Activated T-cell treated with anti-CD3 and anti-CD28 coated beads, Interleukin-2, amount 50 U/mL, for 1 hour (primary cell): ENCODE measurements at places on chromosomes 5 and 9.

DNA sequence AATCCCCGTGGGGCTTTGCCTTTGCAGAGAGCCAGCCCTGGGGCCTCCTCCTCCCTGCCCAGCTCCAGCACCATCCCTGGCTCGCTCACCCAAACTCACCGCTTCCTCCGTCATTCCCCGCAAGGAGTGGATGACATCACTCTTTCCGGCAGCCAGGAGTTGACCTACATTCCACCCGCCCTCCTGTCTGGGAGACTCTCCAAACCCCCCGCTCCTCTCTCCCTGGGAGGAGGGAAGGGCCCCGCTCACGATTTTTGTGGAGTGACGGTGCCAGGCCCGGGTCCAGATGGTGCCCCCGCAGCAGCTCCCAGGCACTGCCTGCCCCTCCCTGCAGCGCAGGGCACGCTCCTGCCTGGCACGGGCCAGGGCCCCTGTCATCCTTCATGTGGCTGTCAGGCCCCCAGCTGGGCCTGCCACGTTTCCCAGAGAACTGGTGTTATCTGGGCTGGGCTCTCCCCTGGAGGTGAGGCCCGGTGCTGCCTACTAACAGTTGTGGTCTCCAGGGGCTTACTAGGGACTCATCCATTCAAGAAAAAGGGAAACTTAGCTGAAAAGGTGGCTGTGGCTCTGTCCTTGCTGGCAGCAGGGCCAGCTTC, 52.3 kb downstream of the NTNG2 start:
- DNase-seq, result no peak

DNA sequence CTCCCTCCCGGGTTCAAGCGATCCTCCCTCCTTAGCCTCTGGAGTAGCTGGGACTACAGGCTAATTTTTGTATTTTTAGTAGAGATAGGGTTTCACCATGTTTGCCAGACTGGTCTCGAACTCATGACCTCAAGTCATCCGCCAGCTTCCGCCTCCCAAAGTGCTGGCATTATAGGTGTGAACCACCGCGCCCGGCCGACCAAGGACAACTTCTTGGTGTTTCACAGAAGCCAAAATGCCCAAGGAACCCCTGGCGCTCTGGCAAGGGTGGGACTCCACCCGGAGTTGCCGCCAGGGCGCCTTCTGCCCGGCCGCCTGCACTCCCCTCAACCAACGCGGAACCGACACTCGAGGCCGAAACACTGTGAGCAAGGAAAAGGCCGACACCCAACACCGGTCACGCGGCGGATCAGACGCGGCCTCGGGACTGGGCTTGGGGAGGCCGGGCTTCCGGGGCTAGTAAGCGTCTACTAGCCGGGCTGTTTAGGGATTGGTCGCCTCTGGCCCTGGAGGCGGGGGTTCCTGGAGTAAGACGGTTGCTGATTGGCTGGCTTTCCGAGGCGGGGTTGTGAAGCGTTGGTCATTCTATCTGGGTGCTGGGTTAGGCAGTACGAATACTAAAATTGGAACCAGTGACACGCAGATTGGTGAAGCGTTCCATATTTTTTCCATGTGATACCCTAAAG, 7.7 kb upstream of the CFAP157 start:
- peak; percentile 78 for DNase-seq

- no peak for DNase-seq
These were observed 32.2 kb upstream of the ENHO start for GRCh38 chr9:34555002-34555348.

DNA sequence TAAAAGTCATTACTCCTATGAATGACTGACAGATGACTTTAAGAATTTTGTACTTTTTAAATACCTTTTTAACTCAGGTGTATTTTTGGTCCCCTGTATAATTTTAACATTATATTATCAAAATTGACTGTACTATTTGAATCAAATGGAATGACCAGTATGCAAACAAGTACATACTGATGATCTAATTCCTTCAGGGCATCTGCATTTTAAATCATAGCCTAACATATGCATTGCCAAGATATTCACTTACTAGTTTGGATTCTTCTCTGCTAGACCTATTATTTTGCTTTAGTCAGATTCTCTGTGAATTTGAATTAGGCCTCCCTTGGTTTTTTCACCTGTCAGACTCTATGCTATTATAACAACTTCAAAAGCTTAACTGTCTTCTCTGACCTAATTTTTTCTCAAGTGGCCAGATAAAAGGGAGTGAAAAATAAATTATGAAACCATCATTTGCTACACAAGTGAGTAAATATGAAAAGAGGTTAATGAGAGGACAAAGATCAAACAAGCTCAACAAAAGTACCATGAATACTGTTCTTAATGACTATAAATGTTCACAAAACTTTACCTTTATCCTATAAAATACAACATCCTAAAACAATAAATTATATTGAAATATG, 1505.2 kb upstream of the CDH9 start:
- DNase-seq, result no peak

GRCh38 chr9:127008076-127008475, 93.5 kb downstream of the RALGPS1 start:
- no peak for DNase-seq

DNA sequence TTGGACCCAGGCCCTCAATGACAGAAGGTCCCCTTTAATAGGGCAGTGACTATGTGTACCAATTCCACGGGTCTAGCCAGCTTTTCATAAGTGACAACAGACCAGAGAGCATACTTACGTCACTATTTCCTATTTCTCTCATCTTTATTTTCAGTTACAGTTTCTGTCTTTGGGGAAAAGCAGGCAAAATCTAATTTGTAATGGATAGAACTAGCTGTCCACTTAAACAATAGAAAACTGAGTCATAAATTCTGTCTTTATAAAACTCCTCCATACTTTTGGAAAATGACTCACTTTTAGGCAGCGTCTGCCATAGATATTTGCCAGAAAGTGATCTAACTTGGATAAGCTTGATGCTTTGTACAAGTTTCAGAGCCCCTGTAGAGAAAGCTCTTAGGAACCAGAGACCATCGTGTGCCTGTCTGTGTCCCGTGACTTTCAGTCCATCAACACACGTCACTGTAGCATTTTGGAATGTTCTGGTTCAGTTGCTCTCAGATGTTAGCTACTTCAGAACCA, 101.9 kb downstream of the F2RL2 start:
- no peak for DNase-seq

- DNase-seq, result no peak
These were observed 144.4 kb downstream of the BNC2 start for GRCh38 chr9:16726029-16726428.

- DNase-seq, result no peak
These were observed 8.4 kb upstream of the IL6ST start for GRCh38 chr5:56003179-56003578.

- no peak for DNase-seq
These were observed 782 bp upstream of the SKP1 start for GRCh38 chr5:134177369-134178095.

DNA sequence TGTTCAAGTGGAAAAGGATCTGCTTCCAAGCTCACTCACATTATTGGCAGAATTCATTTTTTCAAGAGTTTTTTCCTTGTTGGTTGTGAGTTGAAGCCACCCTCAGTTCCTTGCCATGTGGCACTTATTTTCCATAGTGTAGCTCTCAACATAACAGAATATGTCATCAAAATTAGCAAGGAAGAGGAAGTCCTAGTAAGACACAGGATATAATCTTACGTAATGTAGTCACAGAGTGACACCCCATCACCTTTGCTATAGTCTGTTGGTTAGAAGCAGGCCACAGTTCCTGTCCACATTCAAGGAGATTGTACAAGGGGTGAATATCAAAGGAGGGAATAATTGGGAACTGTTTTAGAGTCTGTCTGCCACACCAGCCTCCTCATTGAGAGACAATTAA, 15.7 kb downstream of the IRGM start:
- DNase-seq, result no peak

DNA sequence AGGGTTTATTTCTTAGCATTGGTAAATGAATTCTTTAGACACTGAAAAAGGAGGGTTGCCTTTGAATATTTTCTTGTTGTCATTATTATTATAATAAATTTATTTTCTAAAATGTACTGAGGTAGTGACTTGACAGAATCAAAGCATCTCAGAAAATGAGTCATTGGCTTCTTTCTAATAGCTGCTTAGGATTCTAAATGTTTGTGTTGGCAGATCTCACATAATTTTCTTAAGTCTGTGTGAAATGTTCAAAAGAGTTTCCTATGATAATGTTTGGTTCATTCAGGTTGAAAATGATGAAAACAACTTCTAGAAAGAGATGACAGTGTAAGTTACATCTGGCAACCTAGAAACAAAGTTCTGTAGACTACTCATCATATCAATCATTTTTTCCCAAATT, 69.7 kb downstream of the SH3GL2 start:
- DNase-seq, result no peak

DNA sequence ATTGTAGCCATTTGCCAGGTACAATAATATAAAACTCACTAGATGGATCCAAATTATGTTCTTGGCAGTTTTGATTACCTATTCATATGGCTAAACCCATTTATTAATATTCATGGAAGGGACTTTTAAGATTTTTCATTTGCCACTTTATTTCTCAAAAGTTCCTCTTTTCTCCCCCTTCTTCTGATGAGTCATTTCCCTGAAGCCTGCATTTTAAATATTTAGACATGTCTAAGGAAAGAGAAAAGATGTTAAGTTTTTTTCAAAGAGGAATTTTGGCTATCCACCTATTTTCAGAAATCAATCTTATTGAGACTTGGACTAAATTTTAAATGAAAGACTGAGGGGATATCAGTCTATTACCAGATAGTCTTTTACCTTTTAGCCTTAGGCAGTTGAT, 1189.4 kb downstream of the EFNA5 start:
- no peak for DNase-seq

- no peak for DNase-seq
These were observed 102.6 kb downstream of the XRCC4 start for GRCh38 chr5:83179966-83180365.

DNA sequence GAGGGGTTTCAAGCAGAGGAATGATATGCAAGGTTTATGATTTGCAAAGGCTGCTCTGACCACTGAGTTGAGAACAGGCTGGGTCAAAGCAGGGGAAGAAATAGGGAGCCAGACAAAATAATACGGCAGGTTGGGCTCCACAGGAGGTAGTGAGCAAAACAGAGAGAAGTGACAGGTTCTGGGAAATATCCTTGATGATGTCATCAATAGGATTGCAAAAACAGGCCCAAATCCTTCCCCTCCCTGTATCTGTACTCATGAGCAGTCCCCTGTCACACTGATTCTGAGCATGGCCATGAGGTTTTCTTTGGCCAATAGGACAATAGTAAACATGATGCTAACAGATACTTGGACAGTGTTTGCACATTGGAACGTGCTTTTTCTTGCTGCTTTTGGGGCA, 471.8 kb upstream of the BRINP1 start:
- DNase-seq, result no peak

DNA sequence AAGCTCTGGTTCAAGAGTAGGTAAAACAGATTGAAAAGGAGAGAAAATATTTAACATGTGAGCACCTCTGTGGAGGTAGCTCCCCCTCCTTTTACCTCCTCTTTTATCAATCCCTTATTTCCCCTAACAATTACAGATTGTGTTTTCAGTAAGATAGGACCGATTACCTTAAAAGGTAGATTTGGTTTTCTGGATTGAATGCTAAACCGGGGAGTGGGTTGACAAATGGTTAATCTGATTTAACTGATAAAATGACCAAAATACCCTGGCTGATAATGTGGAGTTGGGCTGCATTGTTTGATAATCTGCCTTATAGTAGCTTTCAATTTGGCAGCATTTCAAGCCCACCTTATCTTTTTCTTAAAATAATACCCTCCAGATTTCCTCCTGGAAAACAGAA, 83.9 kb downstream of the EGFLAM start:
- DNase-seq, result no peak

DNA sequence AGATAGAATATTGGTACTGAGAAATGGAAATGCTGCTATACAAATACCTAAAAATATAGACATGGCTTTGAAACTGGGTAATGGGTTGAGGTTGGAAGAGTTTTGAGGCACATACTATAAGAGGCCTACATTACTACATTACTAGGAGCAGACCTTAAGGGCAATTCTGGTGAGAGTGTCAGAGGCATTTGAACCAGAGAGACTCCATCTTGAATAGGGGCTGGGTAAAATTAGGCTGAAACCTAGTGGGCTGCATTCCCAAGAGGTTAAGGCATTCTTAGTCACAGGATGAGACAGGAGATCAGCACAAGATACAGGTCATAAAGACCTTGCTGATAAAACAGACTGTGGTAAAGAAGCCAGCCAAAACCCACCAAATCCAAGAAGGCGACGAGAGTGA, 104.6 kb upstream of the ADRA1B start:
- no peak for DNase-seq

DNA sequence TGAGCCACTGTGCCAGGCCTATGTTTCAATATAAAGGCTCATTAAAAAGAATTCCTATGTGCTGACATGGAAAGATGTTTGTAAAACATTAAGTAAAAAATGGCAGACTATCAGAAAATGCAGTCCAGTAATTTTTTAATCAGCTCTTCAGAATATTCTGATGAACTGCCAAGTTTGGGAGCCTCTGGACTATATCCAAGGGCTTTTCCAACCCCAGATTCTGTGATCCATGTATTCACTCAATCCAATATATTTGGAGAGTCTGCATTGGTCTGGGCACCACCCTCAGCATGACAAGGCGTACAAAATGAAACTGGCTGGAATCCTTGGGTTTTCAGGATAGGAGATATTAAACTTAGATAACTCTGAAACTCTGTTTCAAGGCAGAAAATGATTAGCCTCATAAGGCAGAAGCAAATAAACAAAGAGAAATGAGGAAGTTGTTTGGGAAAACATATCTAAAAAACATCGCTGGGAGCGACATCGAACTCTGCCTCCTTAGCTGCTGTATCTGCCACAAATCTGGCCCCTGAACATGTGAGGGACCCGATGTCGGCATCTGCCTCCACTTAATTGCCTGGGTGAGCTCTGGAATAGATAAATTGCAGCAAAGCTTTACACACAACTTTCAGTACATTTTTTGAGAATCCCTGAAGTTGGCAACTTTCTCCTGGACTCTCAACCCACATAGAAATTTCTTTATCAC, 14.4 kb downstream of the PDE6A start:
- no peak for DNase-seq

GRCh38 chr5:131164191-131165118, 601 bp downstream of the HINT1 start:
- peak; percentile 83 for DNase-seq

GRCh38 chr9:104923740-104924139, 4.2 kb downstream of the ABCA1 start:
- no peak for DNase-seq

GRCh38 chr5:141564216-141564692, 54.5 kb downstream of the DIAPH1 start:
- peak; percentile 33 for DNase-seq

- no peak for DNase-seq
These were observed 59.3 kb upstream of the RNU6ATAC start for GRCh38 chr9:134223591-134224122.

GRCh38 chr9:109894921-109895758, 115.1 kb downstream of the PALM2AKAP2 start:
- no peak for DNase-seq

DNA sequence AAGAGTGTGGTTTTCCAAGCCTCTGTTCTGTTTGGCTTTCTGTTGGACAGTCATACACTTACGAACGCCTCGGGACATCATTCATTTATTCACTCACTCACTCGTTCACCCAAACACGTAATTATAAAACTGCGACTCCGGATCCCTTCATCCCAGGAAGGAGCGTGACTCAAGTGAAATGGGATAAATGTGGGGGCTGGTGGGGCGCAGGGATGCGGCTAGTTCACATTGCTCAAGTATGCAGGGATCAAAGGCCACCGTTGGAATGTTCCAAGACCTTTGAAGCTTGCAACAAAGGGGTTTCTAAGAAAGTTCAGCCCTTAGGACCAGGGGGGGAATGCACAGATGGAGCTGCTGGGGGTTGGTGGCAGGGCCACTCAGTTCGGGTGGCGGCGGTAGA, 64.2 kb downstream of the CFAP77 start:
- no peak for DNase-seq

- no peak for DNase-seq
These were observed 749.2 kb downstream of the TLE4 start for GRCh38 chr9:80320916-80321315.
